ENCODE measurements at places on chromosomes 2 and 18. TPM values are rescaled to one million over a fixed set of nuclear protein-coding genes. Genes with fewer than 3 reads are reported as not detected.

Gene NAT8
- polyA plus RNA-seq: not detected

Gene SMAD7
- 30.8 TPM for polyA plus RNA-seq

Gene LINC00305
- polyA plus RNA-seq: not detected

Gene ACADL
- polyA plus RNA-seq: not detected

Gene CDK15
- polyA plus RNA-seq: not detected

Gene ELOA2
- polyA plus RNA-seq: not detected

Gene CFC1
- not detected for polyA plus RNA-seq

Gene HMSD
- 0.04 TPM for polyA plus RNA-seq

DNA sequence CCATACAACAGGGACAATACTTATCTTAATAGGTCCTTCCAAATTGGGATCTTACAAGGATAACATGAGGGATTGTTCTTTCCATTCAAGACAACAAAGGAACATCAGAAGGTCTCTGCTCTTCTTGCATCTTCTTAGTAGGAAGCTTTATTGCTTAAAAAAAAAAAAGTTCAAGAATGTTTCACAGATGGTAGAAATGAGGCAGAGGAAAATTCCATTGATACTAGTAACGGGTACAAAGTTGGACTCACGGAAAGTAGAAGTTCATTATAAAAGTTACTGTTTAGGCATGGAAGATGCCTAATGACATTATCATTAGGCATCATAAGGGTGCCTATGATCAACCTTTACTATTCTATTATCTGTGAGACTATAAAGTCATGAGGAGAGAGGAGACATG is 136.2 kb downstream of the LAMA3 start:
- H3K27ac ChIP-seq: no peak overlapping the region
- no peak for DNase-seq
- H3K36me3 ChIP-seq: no peaks in the 10 kb centered on the region

- H3K36me3 ChIP-seq: no peaks in the 10 kb centered on the region
- no peak overlapping the region for H3K4me3 ChIP-seq
- no peak for DNase-seq
- no peaks in the 10 kb centered on the region for H3K27me3 ChIP-seq
- no peaks in the 10 kb centered on the region for H3K4me1 ChIP-seq
Measured at GRCh38 chr2:223529696-223530095, 72.5 kb downstream of the SCG2 start.

DNA sequence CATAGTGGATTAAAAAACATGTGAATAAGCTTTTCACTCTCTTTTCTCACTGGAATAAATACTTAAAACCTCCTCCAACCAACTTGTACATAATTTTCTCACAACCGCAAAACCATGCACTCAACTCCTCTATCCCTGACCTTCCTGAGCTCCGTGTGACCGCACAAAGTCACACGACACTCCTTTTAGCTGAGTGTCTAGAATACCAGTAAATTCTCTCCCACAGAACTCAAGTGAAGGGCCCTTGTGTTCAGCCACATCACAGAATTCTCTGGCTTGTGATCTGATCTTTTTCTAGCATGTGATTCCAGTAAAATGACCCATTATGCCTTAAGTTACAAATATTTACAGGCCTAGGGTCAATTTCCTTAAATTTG is 91.2 kb upstream of the ARL4C start:
- H3K4me3 ChIP-seq: no peak overlapping the region
- no peaks in the 10 kb centered on the region for H3K36me3 ChIP-seq
- H3K4me1 ChIP-seq: no peaks in the 10 kb centered on the region
- H3K27me3 ChIP-seq: no peaks in the 10 kb centered on the region
- no peak for DNase-seq

GRCh38 chr2:73601780-73602179 is 40.4 kb downstream of the NAT8 start:
- no peaks in the 10 kb centered on the region for H3K36me3 ChIP-seq
- no peak for DNase-seq
- no peaks in the 10 kb centered on the region for H3K27me3 ChIP-seq
- no peak overlapping the region for H3K27ac ChIP-seq

- H3K27ac ChIP-seq: no peak overlapping the region
- H3K36me3 ChIP-seq: peaks cover 26% of the 10 kb centered on the region
- DNase-seq: no peak
Measured at GRCh38 chr2:127969446-127969845, 58.4 kb downstream of the SAP130 start.

- no peaks in the 10 kb centered on the region for H3K4me1 ChIP-seq
- no peak for DNase-seq
- no peak within 1 kb of the TSS for H3K4me3 ChIP-seq
- no peaks in the 10 kb centered on the region for H3K27me3 ChIP-seq
- H3K36me3 ChIP-seq: no peaks in the 10 kb centered on the region
Measured at GRCh38 chr2:21123473-21124393, at the start of gene TDRD15. TDRD15 (plus strand) TSS chr2:21123968; CDS start chr2:21137468, 13,500 bp downstream.

DNA sequence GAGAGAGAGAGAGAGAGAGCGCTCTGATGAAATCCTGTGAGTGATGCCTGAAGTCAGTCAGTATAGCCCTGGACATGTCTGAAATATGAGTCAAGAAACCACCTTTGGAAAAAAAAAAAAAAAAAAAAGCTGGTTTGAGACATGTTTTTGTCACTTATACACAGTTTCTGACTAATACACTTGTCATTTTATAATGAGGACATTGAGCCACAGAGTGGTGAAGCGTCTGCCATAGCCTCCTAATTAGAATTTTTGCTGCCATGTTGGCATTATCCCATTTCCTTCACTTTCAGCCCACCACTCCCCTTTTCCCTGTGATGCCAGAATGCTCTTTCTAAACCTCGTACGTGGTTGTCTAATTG is 15.7 kb upstream of the MYO3B start:
- no peaks in the 10 kb centered on the region for H3K27me3 ChIP-seq
- H3K36me3 ChIP-seq: no peaks in the 10 kb centered on the region
- no peak for DNase-seq
- no peak overlapping the region for H3K4me3 ChIP-seq
- no peak overlapping the region for H3K27ac ChIP-seq

- no peak overlapping the region for H3K4me3 ChIP-seq
- no peak overlapping the region for H3K27ac ChIP-seq
- DNase-seq: no peak
- peaks cover 13% of the 10 kb centered on the region for H3K36me3 ChIP-seq
Measured at GRCh38 chr18:62258093-62258492, 67.0 kb upstream of the TNFRSF11A start.

DNA sequence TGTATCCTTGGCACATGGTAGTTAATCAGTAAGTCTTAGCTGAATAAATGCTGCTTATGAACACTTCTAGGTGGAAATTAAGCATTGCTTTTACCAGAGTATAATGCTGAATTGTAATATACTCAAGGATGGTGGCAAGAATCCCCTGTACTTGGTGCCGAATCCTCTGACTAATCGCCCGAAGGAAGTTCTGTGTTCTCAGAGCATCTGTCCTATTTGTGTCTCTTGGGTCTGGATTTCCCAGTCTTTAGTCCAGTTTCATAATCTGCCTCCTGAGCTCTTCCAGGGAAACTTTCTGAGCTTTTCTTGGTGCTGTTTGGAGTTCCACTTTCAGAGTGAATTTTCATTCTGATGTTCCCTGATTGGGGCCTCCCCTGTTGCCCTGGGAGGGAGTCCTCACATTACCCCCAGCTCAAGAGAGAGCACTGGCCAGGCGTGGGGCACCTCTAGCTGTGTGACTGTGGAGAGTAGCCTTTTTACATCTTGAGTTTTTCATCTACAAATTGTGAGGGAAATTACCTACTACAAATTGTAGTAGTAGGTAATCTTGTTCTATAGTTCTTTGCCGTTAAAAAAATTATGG is 144.9 kb downstream of the LTBP1 start:
- H3K4me3 ChIP-seq: no peak overlapping the region
- H3K36me3 ChIP-seq: no peaks in the 10 kb centered on the region
- H3K27me3 ChIP-seq: no peaks in the 10 kb centered on the region
- H3K27ac ChIP-seq: no peak overlapping the region
- no peak for DNase-seq
- H3K4me1 ChIP-seq: no peaks in the 10 kb centered on the region

DNA sequence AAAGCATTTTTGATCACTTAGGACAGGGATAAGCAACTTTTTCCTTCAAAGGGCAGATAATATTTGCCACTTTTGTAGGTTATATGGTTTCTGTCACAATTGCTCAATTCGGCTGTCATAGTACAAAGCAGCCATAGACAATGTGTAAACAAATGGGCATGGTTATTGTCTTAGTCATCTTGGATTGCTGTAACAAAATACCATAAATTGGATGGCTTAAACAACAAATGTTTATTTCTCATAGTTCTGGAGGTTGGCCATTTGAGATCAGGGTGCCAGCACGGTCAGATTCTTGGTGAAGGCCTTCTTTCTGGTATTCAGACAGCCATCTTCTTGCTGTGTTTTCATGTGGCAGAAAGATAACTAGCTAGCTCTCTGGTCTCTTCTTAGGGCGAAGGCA is 91.2 kb downstream of the TAF4B start:
- no peak overlapping the region for H3K4me3 ChIP-seq
- DNase-seq: no peak
- H3K27me3 ChIP-seq: no peaks in the 10 kb centered on the region
- H3K27ac ChIP-seq: no peak overlapping the region
- H3K4me1 ChIP-seq: no peaks in the 10 kb centered on the region
- peaks cover 15% of the 10 kb centered on the region for H3K36me3 ChIP-seq

DNA sequence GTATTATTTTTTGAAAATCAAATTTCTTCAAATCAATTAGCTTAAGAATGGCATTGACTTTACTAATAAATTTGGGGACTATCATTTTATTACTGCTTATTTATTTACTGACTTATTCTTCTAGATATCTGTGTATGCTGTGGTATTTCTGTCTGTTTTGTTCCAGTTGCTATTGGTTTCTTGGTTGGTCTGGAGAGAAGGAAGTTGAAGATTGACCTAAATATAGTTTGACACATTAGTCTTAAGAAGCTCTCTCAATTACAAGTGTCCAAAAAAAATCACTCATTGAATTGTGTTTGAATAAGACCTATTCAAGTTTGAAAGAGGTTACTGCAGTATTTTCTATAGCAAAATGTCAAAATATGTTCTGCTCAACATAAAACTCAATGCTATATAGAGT is 153.3 kb upstream of the KYNU start:
- H3K27me3 ChIP-seq: no peaks in the 10 kb centered on the region
- no peaks in the 10 kb centered on the region for H3K36me3 ChIP-seq
- no peak overlapping the region for H3K27ac ChIP-seq

- H3K36me3 ChIP-seq: no peaks in the 10 kb centered on the region
- DNase-seq: no peak
- no peak overlapping the region for H3K4me3 ChIP-seq
- peaks cover 12% of the 10 kb centered on the region for H3K4me1 ChIP-seq
- H3K27ac ChIP-seq: no peak overlapping the region
Measured at GRCh38 chr2:151258121-151258520, 3.5 kb downstream of the RBM43 start.

GRCh38 chr18:13725566-13726231 is 659 bp downstream of the FAM210A start:
- H3K36me3 ChIP-seq: no peaks in the 10 kb centered on the region
- peak overlapping the region; percentile 88 for H3K4me3 ChIP-seq
- H3K27me3 ChIP-seq: no peaks in the 10 kb centered on the region
- peaks cover 26% of the 10 kb centered on the region for H3K4me1 ChIP-seq
- no peak for DNase-seq

DNA sequence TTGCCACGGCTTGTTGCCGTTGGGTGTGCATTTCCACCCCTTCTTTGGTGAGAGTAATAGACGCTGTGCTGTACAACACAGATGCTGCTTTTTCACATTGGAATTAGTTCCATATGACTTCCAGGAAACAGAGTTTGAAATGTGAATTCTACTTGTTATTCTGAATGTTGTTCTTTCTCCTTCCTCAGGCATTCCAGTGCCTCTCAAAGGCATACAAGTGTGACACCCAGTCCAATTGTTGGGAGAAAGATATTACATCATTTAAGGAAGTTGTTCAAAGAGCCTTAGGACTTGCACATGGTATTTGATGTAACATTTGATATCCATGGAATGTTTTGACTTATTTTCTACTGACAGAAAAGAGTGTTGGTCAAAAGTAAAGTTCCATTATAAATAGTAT is 134.4 kb upstream of the LTBP1 start:
- H3K36me3 ChIP-seq: no peaks in the 10 kb centered on the region
- H3K4me1 ChIP-seq: no peaks in the 10 kb centered on the region
- H3K27me3 ChIP-seq: no peaks in the 10 kb centered on the region
- no peak for DNase-seq
- H3K4me3 ChIP-seq: no peak overlapping the region

DNA sequence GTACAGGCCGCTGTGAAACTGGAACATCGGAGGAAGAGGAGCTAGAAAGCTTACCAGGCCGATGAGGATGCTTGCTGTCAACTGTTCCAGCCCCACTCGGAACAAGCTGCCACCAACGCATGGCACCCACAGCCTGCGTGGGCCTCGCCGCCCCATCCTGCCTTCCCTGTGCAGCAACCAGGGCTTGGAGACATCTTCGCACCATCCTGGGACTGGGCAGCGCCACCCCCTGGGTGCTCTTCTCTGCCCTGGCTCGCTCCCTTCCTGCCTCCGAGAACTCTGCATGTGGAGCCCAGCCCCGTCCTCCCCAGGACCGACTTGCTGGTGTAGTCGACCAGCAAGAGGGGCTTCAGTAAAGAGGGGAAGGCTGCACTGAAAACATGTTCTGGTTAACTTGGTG is 10.8 kb downstream of the TMEM18 start:
- H3K36me3 ChIP-seq: peaks cover 8% of the 10 kb centered on the region
- peaks cover 18% of the 10 kb centered on the region for H3K4me1 ChIP-seq
- no peak overlapping the region for H3K27ac ChIP-seq
- no peaks in the 10 kb centered on the region for H3K27me3 ChIP-seq
- H3K4me3 ChIP-seq: no peak overlapping the region
- DNase-seq: no peak

- H3K27ac ChIP-seq: no peak overlapping the region
- no peaks in the 10 kb centered on the region for H3K27me3 ChIP-seq
- no peak overlapping the region for H3K4me3 ChIP-seq
Measured at GRCh38 chr2:76314271-76315020, 603.7 kb upstream of the GCFC2 start.

DNA sequence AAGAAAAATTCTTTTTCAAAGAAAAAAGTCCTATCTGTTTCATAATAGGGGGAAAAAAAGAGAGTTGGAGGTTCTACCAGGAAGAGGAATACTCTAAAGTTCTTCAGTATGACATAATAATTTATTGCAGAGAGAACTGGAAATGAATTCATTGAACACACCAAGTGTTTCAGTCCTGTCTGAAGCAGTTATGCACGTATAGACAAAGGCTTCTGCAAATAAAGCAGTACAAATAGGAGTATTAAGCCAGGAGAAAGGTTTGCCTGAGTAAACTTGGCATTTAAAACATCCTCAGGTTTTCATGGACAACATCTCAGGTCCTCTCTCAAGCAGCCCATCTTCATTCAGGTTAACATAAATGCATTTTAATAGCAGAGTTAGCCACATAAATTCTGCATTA is 141.6 kb downstream of the CCDC148 start:
- no peak for DNase-seq
- H3K27ac ChIP-seq: no peak overlapping the region
- no peaks in the 10 kb centered on the region for H3K4me1 ChIP-seq

- no peak overlapping the region for H3K4me3 ChIP-seq
- peak; percentile 35 for DNase-seq
- no peaks in the 10 kb centered on the region for H3K4me1 ChIP-seq
- no peaks in the 10 kb centered on the region for H3K36me3 ChIP-seq
- H3K27ac ChIP-seq: no peak overlapping the region
Measured at GRCh38 chr2:86518481-86518880, 44.8 kb downstream of the CHMP3 start.
